Activated naive CD4-positive, alpha-beta T cell (primary cell): ENCODE measurements at places on chromosomes 7 and 10.

DNA sequence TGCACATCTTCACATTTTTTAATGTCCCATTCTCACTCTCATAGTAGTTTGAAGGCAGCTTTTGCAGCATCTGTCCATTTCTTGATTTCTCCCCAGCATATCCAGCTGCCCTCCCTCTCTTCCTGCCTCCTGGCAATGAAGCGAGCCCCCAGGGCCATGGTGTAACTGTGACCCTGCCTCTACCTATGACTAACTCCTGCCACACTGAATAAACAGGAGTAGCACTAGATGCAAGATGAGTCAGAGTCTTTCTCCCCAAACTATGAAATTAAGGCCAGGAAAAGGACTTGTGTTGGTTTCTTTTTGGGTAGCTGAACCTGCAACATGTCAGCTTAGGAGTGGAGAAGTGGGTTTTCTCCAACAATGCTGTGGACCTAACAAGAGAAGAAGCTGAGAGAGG, 329.0 kb downstream of the RNLS start:
- DNase-seq, result no peak

DNA sequence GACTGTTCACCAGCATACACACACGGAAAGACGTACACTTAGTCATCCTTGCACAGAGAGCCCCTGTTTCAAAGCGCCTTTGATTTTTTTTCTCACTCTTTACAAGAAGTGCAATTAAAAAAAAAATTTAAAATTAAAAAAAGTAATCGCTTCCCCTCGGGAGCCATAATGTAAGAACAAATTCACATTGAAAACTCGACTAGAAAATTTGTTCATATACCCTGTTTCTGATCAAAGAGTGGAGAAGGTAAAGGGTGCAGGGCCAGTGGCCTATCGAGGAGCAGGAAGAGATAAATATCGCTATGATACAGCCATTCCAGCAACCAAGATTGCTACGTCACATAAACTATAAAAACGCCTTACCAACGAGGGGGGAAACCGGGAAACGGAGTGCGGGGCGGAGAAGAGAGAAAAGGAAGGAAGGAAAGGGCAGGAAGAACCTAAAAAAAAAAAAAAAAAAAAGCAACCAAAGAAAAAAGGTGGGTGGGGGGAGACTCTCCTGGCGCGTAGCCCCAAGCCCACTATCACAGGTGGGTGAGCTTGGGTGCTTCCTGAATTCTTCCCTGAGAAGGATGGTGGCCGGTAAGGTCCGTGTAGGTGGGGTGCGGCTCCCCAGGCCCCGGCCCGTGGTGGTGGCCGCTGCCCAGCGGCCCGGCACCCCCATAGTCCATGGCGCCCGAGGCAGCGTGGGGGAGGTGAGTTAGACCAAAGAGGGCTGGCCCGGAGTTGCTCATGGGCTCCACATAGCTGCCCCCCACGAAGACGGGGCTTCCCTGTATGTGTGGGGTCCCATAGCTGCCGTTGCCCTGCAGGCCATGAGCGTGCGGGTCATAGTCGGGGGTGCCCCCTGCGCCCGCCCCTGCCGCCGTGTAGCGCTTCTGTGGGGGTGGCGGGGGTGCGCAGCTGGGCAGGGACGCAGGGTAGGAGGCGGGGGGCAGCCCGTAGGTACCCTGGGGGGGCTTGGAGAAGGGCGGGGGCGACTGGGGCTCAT, 5.2 kb upstream of the HOXA2 start:
- no peak for DNase-seq

DNA sequence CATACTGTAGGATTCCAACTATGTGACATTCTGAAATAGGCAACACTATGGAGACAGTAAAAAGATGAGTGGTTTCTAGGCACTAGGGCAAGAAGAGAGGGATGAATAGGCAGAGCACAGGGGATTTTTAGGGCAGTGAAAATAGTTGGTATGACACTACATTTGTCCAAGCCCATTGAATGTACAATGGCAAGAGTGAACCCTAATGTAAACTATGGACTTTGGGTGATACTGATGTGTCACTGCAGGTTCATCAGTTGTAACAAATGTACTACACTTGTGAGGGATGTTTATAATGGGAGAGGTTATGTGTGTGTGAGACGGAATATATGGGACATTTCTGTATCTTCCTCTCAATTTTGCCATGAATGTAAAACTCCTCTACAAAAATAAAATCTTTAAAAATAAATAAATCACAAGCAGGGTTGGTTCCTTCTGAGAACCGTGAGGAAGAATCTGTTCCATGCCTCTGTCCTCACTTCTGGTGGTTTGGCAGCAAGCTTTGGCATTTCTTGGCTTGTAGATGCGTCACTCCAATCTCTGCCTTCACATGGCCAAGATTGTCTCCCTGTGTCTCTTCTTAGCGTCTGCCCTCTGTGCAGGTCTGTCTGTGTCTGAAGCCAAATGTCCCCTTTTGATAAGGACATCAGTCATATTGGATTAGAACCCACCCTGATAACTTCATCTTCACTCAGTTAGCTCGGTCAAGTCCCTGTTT, 83.1 kb upstream of the AGBL3 start:
- DNase-seq, result no peak

GRCh38 chr7:138396251-138397070, 63.6 kb upstream of the TRIM24 start:
- DNase-seq, result no peak

DNA sequence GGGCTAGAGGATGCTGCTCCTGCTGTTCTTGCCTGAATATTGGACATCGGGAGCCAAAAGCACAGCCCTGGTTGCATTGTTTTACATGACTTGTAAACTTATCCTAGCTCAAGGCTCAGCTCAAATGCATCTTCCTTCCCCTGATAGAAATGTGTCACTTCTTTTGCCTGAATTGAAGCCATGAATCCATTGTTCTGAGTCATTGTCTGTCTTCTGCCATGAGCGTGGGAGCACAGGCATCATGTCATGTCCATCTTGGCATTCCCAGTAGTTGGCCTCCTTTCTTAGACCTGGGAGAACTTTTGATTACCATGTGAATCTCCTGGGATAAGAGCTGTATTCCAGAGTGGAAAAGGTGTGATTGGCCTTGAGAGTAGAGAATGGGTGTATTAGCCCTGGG, 54.1 kb upstream of the OPN4 start:
- no peak for DNase-seq

DNA sequence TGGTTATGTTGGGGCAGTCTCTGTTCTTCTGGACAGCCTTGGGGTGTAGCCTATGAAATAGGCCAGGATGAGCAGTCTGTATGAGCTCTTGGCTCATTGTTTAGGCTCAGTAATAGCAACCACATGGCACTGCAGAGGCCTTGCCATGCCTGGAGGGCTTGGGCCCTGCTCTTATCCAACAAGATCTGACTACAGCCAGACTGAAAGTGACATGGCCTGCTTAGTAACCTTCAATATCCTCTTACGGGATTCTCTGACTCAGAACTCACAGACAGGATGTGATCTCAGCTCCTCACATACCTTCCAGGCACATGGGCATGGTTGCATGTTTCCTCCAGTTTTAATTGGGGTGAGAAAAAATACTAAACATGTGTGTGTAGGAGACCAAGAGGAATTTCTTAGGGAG, 289.3 kb downstream of the PTEN start:
- peak; percentile 1 for DNase-seq

- no peak for DNase-seq
Measured at GRCh38 chr7:66055321-66055956, 20.2 kb upstream of the ASL start.

DNA sequence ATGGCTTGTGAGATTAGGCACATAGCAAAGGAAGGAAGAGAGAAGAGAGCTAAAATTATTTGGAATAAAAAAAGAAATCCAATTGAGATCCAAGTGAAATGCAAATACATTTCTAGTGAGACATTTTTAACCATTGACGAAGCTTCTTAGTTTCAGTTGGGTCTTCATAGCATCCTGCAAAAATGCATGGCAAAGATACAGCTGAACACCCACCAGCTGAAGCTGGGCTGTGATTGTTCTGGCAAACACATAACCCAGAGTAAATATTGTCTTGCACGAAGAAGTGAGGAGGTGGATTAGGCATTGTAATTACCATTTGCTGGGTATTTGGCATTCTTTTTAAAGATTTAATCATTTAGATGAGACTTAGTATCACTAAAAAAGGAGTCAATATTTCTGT, 409.4 kb downstream of the GRM8 start:
- no peak for DNase-seq

DNA sequence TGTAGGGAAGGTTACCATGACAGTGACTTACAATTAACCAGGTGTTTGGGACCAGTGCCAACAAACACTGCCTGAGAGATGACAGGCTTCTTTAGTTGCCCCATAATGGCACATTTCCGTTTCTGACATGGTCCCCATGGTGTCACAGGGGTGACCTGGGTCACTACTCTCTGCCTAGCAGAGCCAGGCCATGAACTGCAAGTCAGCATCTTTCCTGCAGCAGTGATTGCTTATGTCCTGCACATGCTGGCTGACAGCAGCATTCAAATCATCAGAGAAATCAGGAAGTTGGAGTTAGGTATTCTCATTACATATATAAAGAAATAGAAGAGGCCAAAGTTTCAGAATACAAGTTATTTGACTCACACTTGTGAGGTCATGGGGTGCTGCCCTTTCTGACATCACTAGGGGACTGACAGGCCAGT, 47.1 kb upstream of the ZNRF2 start:
- DNase-seq, result no peak

DNA sequence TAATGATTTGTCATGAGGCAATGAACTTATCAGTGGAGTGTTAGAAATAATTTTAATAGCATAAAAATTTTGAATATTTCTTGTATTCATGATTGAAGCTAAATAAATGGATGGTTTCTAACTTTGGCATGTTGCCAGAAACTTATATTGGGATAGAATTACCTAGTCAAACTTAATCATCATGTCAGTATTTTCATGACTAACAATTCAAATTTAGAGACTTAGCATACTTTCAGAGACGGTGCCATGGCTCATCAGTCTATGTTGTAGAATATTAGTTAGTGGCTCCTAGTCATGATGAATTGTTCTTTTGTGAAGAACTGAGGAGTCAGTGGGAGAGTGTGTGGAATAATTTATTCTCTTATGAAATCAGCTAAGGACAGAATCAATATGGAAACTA, 599.6 kb upstream of the POT1 start:
- DNase-seq, result no peak

- DNase-seq, result no peak
Measured at GRCh38 chr10:59595593-59595992, 114.1 kb downstream of the SLC16A9 start.

GRCh38 chr10:61935077-61935476, 33.6 kb downstream of the ARID5B start:
- no peak for DNase-seq

- DNase-seq, result no peak
Measured at GRCh38 chr7:110454713-110455112, 636.2 kb upstream of the LRRN3 start.

DNA sequence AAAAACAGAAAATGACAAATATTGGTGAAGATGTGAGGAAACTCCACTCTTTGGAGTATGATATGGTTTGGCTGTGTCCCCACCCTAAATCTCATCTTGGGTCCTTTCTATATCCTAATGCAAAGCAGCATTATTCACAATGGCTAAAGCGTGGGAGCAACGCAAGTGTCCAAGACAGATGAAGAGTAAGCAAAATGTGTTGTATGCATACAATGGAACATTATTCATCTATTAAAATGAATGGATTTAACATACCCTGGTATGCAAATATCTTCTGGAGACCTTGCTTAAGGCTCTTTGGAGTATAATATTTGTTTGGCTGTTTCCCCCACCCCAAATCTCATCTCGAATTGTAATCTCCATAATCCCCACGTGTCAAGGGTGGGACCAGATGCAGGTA, 839.8 kb upstream of the POM121L12 start:
- DNase-seq, result no peak
